Uterus (tissue), 4 donors: ENCODE measurements at places on chromosomes 6 and 20.

DNA sequence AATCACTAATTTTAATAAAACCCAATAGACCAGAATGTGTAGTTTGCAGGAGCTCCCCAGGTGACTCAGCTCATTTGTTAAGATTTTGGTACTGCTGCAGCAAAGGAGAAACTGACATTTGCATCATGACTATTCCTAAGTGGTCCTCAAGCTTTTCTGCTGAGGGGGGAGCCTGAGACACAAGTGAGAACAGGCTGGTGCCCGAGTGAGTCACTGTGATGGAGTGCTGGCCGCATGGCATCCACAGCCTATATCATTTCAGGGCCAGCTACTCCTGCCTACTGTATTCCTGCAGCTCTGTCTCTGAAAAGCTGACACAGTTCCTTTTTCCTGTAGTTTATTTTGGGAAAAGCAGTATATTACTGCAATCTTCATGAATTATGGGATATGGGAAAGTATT is 113.7 kb upstream of the ENPP5 start:
- no peaks in the 10 kb centered on the region for H3K36me3 ChIP-seq
- DNase-seq: no peak
- no peak overlapping the region for H3K27ac ChIP-seq
- H3K4me1 ChIP-seq: no peaks in the 10 kb centered on the region

DNA sequence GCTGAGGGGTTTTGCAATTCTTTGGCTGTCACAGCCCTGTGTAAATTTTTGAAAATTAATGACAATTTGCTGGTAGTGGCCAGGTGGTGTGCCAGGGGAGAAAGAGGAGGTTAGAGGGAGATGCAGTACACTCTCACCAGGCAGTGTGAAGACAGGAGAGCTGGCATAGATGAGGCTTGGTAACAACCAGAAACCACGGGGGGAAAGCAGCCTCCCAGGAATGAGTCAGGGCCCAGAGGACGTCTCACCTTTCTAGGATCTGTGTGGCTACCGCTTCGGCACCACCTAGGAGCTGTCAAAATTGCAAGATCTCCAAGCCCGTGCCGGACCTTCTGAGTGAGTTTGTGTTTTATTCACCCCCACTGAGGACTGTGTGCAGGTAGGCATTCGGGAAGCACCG is 171.4 kb downstream of the PACRG start:
- no peak overlapping the region for H3K27ac ChIP-seq
- H3K36me3 ChIP-seq: no peaks in the 10 kb centered on the region
- no peak overlapping the region for H3K4me3 ChIP-seq
- no peaks in the 10 kb centered on the region for H3K27me3 ChIP-seq
- DNase-seq: no peak

DNA sequence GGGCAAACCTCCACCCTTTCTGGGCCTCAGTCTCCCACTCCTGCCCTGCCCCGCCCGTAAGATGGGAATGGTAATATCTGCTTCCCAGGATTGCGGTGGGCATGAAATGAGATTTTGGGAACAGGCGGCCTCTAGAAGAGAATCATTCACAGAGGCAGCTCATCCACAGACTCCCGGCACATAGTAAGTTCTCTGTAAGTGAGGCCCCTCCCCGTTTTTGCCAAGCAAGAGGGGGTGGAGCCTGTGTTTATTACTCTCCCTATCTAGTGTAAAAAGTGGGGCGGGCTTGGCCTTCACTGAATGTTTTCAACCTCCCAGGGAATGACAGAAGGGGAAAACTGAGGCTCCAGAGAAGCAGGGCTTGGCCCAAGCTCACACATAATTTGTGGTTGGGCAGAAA is 20.0 kb downstream of the SUN5 start:
- H3K4me3 ChIP-seq: no peak overlapping the region
- no peak for DNase-seq
- no peaks in the 10 kb centered on the region for H3K4me1 ChIP-seq
- H3K27me3 ChIP-seq: no peaks in the 10 kb centered on the region
- no peaks in the 10 kb centered on the region for H3K36me3 ChIP-seq

DNA sequence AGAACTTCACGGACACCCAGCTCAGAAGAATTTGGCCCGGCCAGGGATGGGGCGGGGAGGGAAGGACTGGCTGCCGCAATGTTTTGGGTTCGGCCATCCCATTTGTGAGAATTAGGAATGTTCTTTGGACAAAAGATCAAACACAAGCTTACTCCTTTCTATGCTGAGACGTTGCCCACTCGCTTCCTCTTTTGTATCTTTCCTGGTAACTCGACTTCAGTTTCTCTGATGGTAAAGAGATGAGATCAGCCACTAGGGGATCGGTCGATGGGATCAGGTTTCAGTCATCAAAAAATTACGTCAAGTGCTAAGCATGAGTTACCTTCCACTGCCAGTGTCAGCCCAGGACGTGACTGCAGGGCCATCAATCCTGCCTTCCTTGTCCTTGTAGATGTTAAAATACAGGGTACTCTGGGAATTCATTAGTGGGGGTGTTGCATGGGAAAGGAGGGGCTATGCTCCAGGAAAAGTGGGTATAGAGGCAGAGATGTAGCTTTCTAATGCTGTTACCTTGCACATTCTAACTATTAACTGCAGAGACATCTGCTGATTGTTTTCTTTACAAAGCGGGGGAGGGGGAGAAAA is 190.2 kb downstream of the TSHZ2 start:
- H3K4me1 ChIP-seq: no peaks in the 10 kb centered on the region
- peak; percentile 48 for DNase-seq
- no peaks in the 10 kb centered on the region for H3K27me3 ChIP-seq
- H3K4me3 ChIP-seq: no peak overlapping the region

GRCh38 chr20:36463212-36464061 is 77.9 kb upstream of the MYL9 start:
- DNase-seq: no peak
- peak overlapping the region; percentile 88 for H3K4me3 ChIP-seq
- peak overlapping the region; percentile 92 for H3K27ac ChIP-seq
- H3K27me3 ChIP-seq: no peaks in the 10 kb centered on the region
- no peaks in the 10 kb centered on the region for H3K36me3 ChIP-seq
- peaks cover 14% of the 10 kb centered on the region for H3K4me1 ChIP-seq

GRCh38 chr20:50744143-50744792 is 12.9 kb downstream of the PARD6B start:
- DNase-seq: peak; percentile 74
- H3K36me3 ChIP-seq: no peaks in the 10 kb centered on the region
- peaks cover 3% of the 10 kb centered on the region for H3K4me1 ChIP-seq
- H3K27ac ChIP-seq: peak overlapping the region; percentile 97
- no peaks in the 10 kb centered on the region for H3K27me3 ChIP-seq

DNA sequence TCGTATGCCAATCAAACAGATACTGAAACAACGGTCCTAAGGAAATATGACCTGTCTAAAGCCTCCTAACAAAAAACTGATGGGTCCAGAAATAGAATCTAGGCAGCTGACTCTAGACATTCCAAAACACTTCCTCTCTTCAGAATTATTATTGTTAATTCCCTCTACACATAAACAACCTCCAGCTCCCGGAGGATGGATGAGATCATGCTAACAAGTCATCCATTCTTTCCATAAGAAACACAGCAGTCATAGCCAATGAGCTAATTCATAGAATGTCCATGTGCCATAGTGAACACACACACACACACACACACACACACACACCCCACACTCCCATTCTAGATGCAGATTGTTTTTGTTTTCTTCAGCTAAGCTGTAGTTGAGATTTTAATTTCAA is 44.3 kb downstream of the HDGFL1 start:
- no peaks in the 10 kb centered on the region for H3K36me3 ChIP-seq
- H3K4me3 ChIP-seq: no peak overlapping the region
- H3K27me3 ChIP-seq: no peaks in the 10 kb centered on the region
- peaks cover 2% of the 10 kb centered on the region for H3K4me1 ChIP-seq

DNA sequence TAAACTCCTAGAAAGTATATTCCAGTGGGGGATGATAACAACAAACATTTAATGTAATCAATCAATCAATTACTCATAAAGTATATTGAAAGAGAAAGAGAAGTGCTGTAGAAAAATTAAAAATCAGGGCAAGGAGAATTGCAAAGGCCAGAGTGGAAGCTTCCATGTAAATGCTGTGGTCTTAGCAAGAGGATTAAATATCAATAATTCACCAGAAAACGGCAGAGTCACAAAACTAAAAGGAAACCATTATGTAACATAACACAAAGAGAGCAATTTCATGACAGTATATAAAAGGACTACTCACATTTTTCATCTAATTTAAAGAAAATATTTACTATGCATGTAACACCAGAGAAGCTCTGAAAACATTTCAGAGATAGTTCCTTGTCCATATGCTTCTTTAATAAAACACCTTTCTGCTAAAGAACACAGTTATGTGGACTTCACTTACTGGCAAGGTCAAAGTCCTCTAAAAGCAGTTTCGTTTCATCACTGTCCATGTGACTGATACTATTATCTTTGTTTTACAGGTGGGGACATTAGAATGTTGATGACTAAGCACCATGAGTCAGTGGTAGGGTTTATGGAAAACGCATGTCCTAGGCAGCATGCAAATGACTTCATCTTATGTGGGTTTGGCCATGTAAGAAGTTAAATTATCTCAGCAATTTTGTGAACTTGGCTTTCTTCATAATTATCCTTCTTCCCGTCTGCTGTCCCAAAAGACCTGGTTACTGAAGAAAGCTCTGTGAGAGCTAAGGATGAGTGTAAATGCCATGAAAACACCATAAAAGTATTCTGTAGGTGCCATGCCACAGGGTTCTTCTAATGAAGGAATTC is 185.8 kb upstream of the TENT5A start:
- H3K4me1 ChIP-seq: no peaks in the 10 kb centered on the region
- no peak for DNase-seq
- no peak overlapping the region for H3K27ac ChIP-seq
- no peaks in the 10 kb centered on the region for H3K27me3 ChIP-seq
- H3K4me3 ChIP-seq: no peak overlapping the region

DNA sequence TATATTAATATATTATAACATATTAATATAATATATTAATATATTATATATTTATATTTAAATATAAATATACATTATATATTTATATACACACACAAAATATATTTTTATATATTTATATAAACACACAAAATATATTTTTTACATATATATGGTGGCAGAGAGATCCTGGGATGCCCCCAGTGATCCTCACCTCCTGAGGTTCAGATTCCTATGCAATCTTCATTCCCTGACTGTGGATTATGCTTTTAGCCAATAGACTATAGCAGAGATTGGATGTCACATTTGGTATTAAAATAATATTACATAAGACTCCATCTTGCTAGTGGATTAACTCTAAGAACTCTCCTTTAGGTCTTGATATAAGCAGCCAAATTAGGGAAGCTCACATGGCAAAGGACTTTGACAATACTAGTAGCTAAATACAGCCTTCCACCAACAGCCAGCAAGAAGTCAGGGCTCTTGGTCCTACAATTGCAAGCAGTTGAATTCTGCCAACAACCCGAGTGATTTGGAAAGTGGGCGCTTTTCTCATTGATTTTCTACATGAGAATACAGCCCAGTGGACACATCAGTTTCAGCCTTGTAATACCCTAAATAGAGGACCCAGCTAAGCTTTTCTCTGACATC is 681.0 kb downstream of the C6orf118 start:
- no peaks in the 10 kb centered on the region for H3K36me3 ChIP-seq
- no peaks in the 10 kb centered on the region for H3K4me1 ChIP-seq
- H3K27me3 ChIP-seq: no peaks in the 10 kb centered on the region
- no peak for DNase-seq

DNA sequence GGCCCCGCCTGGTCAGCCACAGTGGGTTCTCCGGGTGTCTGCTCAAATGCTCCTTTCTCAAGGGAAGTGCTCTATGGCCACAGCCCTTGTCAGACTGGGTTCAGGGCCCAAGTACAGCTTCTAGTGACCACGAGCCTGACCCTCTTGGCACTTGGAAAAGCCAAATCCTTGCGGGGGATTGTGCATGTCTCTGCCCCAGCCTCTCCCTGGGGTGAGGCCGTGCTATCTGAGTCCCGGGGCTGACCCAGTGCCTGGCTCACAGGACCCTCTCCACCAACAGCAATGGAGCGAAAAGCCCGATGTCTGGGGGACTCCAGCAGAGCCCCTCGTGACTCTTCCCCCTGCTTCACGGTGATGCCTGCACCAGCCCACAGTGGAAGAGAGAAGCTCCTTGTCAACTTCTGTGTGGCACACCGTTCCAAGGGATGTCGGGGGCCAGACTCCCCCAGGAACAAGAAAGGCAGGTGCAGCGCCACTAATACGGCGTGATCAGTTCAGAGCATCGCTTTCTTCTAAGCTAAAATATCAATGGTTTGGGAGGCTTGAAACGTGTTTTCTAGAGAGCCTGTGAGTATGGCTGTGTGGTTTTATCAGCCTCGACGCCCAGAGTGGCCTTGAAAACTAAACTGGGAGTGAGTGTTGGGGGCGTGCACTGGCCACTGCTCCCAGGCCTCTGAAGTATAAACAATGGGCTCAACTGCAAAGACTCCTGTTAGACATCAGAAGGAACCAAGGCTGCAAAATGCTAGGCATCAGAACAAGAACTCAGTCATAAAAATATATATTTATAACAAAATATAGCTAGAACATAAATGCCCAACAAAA is 51.9 kb downstream of the DLL1 start:
- no peaks in the 10 kb centered on the region for H3K4me1 ChIP-seq
- H3K27me3 ChIP-seq: no peaks in the 10 kb centered on the region
- DNase-seq: peak; percentile 9
- no peak overlapping the region for H3K27ac ChIP-seq

DNA sequence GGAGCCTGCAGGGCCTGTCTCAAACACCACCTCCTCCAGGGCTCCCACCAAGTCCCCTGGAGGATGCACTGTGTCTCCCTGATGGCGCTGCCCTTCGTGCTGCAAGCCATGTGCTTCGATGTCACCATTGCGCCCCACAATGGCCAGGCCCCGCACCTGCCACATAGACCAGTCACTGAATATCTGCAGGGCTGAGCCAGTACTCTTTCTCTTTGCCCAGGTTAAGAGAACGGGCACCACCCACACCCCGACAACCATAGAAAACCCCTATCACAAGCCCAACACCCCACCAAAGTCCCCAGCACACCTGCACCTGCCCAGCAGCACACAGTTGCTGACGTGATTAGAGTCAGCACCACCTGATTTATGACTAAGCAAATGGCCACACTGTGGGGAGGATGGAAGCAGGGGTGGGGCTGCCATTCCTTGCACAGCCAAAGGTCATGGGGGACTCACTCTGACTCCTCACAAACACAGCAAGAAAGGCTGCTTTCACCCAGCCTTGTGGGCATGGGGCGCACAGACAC is 104.3 kb downstream of the SLC23A2 start:
- H3K27me3 ChIP-seq: no peaks in the 10 kb centered on the region
- H3K4me3 ChIP-seq: no peak overlapping the region
- H3K36me3 ChIP-seq: no peaks in the 10 kb centered on the region
- H3K27ac ChIP-seq: no peak overlapping the region
- H3K4me1 ChIP-seq: no peaks in the 10 kb centered on the region

- H3K4me1 ChIP-seq: peaks cover 17% of the 10 kb centered on the region
- H3K4me3 ChIP-seq: no peak overlapping the region
- no peaks in the 10 kb centered on the region for H3K36me3 ChIP-seq
- peak overlapping the region; percentile 37 for H3K27ac ChIP-seq
- DNase-seq: no peak
- no peaks in the 10 kb centered on the region for H3K27me3 ChIP-seq
Observed at GRCh38 chr6:11315743-11316437, 83.4 kb upstream of the NEDD9 start.

- H3K36me3 ChIP-seq: no peaks in the 10 kb centered on the region
- no peak overlapping the region for H3K27ac ChIP-seq
- no peak overlapping the region for H3K4me3 ChIP-seq
- H3K27me3 ChIP-seq: no peaks in the 10 kb centered on the region
Observed at GRCh38 chr6:56292505-56293181, 45.3 kb upstream of the COL21A1 start.

- H3K4me1 ChIP-seq: no peaks in the 10 kb centered on the region
- no peak overlapping the region for H3K27ac ChIP-seq
- no peak for DNase-seq
- H3K27me3 ChIP-seq: no peaks in the 10 kb centered on the region
- no peaks in the 10 kb centered on the region for H3K36me3 ChIP-seq
Observed at GRCh38 chr6:75842191-75842590, 93.2 kb downstream of the MYO6 start.
